DMS79 treated with DMSO at 0.1 percent for 48 hours (cell line): ENCODE measurements at places on chromosomes 6 and 20.

- DNase-seq = no peak
Observed at GRCh38 chr6:116398316-116399010, 27.7 kb downstream of the DSE start.

DNA sequence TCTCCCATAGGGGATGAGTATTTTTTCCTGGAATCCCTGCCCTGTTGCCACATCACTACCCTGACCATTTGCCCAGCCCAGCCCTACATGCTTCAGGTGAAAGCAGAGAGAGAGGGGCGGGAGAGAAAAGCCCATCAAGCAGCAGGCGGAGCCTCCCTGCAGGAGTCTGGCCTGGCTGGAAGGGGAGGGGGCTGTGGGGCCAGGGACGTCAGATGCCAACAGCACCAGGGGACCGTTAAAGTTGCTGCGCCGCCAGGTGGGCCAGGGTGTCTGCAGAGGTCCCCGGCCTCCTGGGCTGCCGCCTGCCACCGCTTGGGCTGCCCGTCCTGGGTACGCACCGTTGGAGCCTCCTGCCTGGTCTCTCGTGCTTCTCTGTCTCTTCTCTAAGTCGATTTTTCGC is 757 bp upstream of the R3HDML start:
- DNase-seq = no peak

GRCh38 chr6:134602123-134602522 is 284.2 kb upstream of the SGK1 start:
- DNase-seq = no peak

DNA sequence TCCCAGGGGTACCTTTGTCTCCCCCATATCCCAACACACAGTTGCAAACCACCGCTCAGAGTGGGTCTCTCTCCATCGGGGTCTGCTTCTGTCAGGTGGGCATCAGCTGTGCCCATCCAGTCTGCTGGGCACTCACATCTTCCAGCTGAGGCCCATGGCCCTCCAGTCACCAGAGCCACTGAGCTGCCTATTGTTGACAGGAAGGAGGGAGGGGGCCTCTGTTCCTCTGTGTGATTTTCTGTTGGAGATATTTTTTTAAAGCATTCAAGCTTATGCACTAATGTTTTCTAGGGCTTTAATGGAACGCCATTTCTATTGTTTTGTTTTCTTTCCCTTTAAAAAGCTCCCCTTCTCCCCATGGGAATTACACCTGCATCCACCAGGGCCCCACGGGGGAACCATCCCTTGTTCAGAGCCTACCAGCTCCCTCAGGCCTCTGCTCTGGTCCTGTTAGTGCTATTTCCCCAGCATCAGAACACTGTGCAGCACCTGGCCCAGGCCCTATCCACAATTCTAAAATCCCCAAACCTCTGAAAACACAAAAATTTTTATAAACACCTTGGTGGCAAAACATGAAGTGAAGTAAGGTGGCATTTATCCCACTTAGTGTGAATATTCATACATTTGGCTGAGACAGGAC is 326.2 kb downstream of the CD83 start:
- no peak for DNase-seq

DNA sequence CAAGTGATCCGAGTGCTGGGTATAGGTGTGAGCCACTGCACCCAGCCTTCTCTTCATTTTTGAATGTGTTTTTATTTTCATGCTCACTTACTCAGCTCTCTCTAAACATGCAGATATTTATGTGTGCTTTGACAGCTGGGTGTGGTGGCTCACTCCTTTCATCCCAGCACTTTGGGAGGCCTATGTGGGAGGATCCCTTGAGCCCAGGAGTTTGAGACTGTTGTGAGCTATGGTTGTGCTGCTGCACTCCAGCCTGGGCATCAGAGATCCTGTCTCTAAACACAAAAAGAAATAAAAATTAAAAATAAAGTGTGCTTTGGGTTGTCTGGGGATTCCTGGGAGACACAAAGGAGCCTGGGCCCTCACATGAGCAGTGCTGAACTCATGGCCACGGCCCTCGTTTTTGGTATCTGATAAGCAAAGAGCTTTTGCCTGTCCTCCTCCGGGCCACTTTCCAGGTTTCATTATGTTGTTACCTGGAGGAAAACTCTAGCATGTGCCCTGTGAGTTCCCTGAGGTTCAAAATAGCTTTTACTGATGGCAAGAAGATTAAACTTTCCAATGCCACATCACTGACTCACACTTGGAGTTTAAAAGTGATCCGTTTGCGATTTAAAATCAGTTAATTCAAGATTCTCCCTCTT is 78.5 kb downstream of the CD164 start:
- no peak for DNase-seq

DNA sequence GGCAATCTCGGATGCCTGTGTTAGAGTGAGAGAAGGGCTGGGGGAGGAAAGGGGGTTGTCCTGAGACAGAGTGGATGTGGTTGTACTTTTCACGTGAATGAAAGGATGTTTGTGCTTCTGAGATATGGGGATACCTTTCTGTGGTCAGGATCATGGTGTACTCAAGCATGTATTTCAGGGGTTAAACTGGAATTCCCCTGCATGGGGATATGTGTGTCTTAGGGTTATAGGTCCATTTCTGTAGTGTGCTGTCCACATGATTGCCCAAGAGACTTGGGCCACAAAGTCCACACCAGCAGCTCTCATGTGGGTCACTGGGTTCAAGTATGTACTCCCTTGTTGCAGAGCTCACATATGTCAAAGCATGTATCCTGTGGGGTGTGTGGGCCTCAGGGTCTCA is 10.5 kb downstream of the SYNGAP1 start:
- no peak for DNase-seq

DNA sequence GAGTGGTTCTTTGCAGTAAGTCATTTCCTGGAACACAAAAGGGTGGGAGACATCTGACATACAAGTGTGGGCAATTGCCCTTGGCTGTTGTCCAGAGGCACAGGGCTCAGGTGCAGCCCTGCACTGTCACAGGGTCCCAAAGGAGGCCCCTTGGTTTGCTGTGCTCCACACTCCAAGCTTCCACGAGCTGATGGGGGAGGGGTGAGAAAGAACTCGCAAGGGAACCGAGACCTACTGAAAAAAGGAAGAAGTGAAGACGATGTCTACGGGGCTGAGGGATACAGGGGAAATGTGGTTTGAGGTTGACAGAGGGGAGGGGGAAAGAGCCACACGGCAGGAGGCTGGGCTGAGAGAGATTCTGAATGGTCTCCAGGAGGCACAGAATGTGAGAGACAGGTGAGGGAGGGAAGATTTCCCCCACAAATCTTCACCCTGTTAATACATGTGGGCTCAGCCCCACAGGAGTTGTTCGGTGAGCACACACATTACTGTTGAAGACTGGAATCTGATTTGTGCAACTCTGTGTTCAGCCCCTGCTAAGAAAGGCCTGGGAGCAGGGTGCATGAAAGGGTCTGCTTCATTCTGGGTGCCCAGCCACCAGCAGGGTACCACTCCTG is 123.4 kb downstream of the LY86 start:
- DNase-seq = no peak

DNA sequence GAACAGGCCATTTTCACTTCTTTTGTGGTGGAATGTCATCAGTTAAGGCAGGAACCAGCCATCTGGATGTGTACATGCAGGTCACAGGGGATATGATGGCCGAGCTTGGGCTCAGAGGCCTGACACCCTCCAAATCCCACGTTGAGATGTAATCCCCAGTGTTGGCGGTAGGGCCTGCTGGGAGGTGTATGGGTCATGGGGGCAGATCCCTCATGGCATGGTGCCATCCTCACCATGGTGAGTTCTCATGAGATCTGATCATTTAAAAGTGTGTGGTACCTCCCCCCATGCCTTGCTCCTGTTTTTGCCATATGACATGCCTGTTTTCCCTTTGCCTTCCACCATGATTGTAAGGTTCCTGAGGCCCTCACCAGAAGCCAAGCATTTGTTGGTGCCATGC is 26.8 kb downstream of the WDR27 start:
- no peak for DNase-seq

DNA sequence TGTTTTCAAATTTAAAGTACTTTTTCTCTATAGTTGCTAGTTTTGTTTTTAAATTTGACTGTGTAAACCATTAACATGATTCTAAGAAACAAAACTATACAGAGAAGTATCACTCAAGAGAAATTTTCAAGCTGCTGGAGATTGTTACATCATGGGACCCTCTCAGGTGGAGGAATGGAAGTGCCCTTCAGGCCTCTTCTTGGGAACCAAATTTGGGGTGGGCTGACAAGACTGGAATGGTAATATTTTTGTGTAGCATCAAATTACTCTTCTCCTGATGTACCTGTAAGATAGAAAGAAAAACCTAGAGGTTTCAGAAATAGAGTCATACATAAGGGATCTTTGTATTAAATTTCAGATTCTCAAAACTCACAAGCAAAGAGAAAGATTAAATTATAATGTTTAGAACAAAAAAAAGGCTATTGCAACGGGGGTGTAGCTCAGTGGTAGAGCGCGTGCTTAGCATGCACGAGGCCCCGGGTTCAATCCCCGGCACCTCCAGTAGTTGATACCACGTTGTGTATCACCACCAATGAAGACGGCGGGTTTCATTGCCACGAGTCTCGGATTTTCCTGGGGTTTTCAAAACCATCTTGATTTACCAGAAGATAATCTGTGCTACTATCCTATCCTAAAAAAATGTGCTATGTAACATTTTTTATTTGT is 193.7 kb downstream of the GPX5 start:
- DNase-seq = no peak

- no peak for DNase-seq
Observed at GRCh38 chr20:3908667-3909066, 19.5 kb downstream of the PANK2 start.

DNA sequence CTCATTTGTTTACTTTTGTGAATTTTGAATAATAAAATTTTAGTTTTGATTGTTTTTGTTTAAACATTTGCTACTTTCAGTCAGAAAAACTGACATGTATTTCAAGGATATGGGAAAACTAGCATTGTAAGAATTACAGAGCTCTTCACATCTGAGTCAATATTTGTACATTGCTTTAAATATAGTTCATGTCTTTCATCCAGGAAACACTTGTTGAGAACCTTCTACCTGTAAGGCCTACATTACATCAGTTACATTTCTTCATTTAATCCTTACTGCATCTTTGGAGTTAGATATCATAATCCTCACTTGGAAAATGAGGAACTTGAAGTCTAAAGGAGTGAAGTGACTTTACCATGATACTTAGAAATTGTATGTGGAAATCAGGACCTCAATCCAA is 242.9 kb downstream of the KCNQ5 start:
- no peak for DNase-seq

- no peak for DNase-seq
Observed at GRCh38 chr20:582204-582603, 27.9 kb downstream of the TCF15 start.

DNA sequence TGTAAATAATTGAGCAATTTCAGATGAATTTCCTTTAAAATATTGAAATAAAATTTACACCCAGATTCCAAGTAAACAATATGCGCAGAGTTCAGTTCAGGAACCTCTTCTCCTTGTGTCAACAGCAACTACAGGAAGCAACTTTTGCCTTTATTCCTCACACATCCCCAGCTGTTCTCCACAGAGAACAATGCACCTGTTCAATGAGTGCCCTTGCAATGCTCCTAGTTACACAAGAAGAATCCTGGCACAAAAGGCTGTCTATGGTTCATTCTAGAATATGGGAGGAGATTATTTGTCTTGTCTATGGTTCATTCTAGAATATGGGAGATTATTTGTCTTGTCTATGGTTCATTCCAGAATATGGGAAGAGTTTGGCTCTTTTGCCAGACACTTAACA is 454.9 kb downstream of the BTBD3 start:
- DNase-seq = no peak

DNA sequence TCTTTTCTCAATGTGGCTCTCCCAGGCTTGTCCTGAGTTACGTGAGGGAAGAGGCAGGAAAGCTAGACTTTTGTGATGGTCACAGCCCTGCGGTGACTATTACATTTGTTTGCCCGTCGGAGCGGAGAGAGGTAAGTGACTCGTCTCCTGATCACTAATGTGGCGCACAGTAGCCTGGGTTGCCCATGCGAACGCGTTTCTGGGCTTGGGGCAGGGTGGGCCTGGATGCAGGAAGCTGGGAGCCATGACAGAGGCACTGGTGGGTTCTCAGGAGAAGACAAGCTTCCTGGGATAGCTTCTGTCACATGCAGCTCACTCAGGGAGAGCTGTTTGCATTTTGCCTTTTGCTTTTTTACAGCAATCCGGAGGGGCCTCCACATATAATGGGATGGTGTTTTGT is 60.6 kb downstream of the IGF2R start:
- no peak for DNase-seq

GRCh38 chr6:41524634-41525011 is 21.6 kb upstream of the FOXP4 start:
- DNase-seq = no peak

GRCh38 chr20:42295592-42295991 is 677.4 kb upstream of the CHD6 start:
- DNase-seq = no peak

GRCh38 chr20:17939622-17940223 is 28.9 kb downstream of the SNX5 start:
- DNase-seq = no peak

GRCh38 chr6:31203345-31203979 is 33.0 kb upstream of the POU5F1 start:
- DNase-seq = peak; percentile 34

- DNase-seq = no peak
Observed at GRCh38 chr6:126529637-126530362, 189.9 kb downstream of the CENPW start.

GRCh38 chr20:54199283-54199682 is 8.6 kb upstream of the PFDN4 start:
- DNase-seq = no peak

GRCh38 chr6:12575961-12576360 is 140.6 kb upstream of the PHACTR1 start:
- DNase-seq = no peak

GRCh38 chr6:106247293-106247692 is 78.3 kb downstream of the ATG5 start:
- no peak for DNase-seq

- no peak for DNase-seq
Observed at GRCh38 chr6:133240511-133241085, 559 bp upstream of the EYA4 start.
